ENCODE measurements at places on chromosomes 7 and 10.

- DNase-seq, result peak; percentile 31
Measured at GRCh38 chr7:41002741-41003610, 699.9 kb downstream of the INHBA start.

- DNase-seq, result no peak
Measured at GRCh38 chr10:24385776-24386175, 176.8 kb downstream of the KIAA1217 start.

DNA sequence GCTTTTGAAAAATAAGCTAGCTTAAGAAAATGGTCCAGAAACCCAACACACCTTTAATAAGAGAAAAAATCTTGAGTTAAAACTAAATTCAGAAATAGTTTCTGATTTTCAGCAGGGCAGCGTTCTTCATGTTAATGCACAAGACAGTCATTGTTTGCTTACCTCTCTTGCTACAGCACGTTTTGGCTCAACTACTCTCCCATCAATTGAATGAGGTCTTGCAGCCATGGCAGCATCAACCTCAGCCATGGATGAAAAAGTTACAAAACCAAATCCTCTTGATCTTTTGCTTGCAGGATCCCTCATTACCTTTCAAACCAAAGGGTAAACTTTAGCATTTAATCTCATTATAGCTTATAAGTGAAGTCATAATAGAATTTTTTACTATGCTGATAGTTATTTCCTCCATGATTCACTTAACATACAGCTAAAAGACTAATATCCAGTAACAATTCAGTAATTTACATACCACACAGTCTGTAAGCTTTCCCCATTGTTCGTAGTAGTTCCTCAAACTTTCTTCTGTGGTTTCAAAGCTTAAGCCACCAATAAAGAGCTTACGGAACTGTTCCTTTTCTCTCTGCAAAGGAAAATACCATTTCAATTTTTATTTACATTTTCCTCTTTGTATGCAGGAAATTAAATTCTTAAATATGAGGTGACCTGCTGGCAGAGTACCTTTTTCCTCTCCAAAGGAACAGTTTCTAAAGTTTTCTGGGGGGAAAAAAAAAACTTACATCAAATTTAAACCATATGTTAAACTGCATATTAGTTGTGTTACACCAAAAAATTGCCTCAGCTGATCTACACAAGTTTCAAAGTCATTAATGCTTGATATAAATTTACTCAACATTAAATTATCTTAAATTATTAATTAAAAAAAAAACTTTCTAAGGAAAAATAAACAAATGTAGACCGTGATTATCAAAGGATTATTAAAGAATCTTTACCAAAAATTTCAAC is 3.1 kb downstream of the HNRNPA2B1 start:
- DNase-seq, result no peak

- DNase-seq, result no peak
Measured at GRCh38 chr7:157529768-157530560, 193.2 kb downstream of the DNAJB6 start.

- DNase-seq, result no peak
Measured at GRCh38 chr7:75567948-75568595, 76.0 kb downstream of the SPDYE5 start.

- DNase-seq, result no peak
Measured at GRCh38 chr10:111593578-111593977, 516.7 kb downstream of the ADRA2A start.

GRCh38 chr10:21234761-21235160 is 290.7 kb downstream of the SKIDA1 start:
- DNase-seq, result no peak

DNA sequence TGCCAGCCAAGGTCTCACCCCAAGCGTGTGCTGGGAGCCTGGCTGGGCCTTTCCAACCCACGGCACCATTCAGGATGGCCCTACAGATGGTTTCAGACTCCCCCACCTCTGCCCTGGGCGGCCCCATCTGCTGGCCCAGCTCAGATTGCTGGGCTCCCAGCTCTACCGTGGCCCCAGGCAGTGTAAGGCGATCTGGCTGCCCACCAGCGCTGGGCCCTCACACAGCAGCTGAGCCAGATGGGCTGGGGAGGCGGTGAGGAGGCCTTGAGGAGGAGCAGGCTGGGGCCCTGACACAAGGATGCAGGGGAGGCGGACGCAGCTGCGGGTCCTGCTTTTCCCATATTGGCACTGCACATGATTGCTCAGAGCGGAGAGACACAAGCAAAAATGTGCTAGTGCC is 162.8 kb downstream of the NRF1 start:
- no peak for DNase-seq

- no peak for DNase-seq
Measured at GRCh38 chr7:81707196-81707595, 62.7 kb downstream of the HGF start.

DNA sequence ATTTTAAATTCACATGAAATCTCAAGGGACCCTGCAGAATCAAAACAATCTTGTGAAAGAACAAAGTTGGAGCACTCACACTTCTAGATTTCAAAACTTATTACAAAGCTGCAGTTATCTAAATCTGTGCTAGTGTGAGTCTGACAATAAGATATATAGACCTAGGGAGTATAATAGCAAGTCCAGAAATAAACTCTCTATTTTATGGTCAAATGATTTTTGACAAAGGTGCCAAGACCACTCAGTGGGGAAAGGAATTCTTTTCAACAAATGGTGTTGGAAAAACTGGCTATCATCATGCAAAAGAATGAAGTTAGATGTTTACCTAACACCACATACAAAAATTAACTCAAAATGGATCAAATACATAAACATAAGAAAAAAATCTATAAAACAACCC is 68.2 kb downstream of the TFEC start:
- no peak for DNase-seq

DNA sequence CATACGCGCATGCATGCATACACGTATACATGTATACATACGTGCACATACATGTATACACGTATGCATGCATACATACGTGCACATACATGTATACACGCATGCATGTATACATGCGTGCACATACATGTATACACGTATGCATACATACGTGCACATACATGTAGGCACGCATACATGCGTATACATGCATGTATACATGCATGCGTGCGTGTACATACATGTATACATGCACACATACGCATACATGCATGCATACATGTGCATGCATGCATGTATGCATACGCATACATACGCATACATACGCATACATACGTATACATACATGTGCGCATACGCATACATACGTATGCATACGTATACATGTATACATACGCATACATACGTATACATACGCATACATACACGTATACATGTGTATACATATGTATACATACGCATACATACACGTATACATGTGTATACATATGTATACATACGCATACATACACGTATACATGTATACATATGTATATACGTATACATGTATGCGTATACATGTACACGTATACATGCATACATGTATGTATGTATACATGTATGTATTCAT is 19.0 kb upstream of the MTURN start:
- no peak for DNase-seq
